ENCODE measurements at places on chromosomes 3 and 15.

DNA sequence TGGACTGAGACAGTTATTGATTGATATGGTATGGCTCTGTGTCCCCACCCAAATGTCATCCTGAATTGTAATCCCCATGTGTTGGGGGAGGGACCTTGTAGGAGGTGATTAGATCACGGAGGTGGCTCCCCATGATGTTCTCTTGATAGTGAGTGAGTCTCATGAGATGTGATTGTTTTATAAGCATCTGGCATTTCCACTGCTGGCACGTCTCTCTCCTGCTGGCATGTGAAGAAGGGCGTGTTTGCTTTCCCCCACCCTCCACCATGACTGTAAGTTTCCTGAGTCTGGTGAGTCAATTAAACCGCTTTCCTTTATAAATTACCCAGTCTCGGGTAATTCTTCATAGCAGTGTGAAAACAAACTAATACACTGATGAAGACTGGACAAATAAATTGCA lies 105.6 kb upstream of the MELTF start:
- DNase-seq: no peak

DNA sequence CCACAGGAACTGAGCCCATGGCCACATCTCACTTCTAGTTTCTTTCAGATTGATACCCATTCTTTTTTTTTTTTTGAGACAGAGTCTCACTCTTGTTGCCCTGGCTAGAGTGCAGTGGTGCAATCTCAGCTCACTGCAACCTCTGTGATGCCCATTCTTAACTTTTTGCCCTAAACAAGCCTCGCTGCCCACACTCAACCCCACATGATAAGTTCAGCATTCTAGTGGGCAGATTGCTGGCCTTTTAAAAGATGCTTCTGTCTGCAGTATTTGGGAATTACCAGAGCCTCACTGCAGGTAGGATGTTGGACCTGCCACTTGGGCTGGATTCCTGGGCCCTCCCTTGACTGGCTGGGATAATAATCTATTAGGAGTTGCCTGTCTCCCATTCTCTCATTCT lies 51.0 kb downstream of the TRANK1 start:
- DNase-seq: no peak

DNA sequence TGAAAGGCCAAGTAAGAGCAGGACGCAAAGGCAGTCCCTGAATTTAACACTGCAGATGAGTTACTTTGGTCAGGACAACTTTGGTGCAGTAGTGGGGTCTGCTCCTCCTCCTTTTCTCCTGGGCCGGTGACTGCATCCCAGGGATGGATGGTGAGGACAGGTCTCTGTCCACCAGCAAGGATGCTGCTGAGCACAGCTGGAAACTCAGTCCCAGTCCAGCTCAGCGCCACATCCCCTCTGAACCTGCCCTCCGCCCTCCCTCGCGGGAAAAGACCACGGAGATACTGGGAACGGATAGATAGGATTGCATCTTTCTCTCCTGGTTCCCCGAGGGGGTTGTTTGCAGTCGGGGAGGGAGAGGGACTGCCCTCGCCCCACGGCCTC lies 13.8 kb downstream of the GRAMD2A start:
- DNase-seq: no peak

DNA sequence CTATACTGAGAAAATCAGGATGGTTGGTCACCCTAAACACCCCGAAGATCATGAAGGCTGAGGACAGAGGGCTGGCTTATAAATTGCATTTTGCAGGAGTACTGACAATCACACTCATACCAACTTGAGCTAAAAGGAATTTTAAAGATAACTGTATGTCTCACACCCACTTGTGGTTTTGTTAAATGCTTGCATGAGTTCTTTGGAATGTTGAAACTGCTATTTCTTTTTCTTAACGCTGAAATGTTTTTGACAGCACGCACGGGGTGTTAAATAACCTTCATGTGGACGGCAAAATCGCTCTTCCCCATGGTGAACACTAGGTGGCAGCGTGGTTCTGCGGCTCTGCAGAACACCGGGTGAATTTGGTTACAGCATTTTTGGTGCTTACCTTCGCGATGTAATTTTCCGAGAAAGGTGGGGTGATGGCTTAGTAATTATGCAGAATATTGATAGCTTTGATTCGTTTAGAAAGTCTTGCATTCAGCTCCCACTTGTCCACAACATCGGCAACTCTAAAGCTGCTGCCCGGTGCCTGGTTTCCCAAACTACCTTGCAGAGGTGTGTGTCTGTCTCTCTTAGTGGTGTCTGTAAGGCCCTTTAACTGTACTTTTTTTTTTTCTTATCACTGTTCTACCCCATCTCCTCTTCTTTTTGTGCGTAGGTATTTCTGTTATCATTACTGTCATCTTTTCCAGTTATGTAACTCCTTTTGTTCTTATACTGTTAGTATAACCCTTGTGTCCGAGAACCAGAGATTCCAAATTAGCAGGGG lies 51.7 kb downstream of the ARNT2 start:
- DNase-seq: peak; percentile 79

DNA sequence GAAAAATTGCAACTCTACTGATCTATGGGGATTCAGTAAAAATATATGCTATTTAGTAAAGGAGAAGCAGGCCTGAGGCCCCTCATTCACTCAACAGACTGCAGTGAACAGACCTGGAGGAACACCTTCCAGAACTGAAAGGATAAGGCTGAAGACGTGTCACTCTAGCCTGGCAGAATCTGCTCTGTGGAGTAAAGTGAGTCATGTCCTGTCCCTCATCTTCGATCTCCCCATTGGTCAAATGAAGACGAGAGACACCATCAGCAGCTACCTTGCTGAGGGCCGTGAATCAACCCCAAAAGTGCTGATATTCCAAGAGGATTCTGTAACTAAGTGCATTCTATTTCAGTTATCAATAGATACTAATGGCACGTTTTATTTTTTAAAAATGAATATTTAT lies 359.7 kb downstream of the FGF12 start:
- DNase-seq: no peak

DNA sequence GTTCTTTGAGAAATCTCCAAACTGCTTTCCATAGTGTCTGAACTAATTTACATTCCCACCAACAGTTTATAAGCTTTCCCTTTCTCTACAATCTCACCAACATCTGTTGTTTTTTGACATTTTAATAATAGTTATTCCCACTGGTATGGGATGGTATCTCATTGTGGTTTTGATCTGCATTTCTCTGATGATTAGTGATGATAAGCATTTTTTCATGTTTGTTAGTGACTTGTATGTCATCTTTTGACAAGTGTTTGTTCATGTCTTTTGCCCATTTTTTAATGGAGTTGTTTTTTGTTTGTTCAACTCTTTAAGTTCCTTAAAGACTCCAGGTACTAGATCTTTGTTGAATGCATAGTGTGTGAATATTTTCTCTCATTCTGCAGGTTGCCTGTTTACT lies 116.6 kb upstream of the TSC22D2 start:
- no peak for DNase-seq

DNA sequence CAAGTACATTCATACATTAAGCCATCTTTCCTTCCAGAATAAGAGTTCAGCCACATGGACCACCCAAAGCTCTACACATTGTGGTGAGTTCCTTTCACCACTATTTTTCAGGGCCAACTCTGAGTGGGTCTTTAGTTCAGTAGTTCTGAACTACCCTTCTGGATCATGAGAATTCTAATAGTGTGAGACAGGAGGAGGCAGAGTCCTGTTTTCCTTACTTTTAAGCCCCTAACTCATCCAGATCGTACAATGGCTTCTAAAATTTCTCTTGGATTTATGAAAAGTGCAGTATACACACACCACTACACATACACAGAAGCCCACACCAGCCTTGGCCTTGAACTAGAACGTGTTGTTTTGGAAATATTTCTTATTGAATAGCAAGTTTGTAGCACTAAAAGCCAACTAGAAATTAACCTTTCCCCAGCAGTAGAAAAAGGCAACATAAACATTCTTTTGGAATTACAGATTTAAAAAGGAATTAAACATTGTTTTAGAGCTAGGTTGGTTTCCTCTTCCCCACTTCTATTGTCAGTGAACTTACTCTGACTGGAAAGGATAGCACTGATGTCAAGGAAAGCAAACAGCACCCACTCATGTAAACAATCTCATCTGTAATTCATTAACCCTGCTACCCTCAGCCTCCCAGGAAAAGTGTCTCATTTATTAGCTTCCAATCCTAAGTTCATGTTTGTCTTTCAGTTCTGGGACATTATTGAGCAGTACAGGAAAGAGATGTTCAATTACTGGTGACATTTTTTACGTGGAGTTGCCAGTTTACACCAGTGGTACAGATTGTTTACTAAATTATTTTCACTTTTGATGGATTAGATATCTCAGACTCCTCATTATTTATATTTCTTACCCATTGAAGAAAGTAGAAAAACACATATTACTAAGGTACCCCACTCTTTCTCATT lies 95.7 kb upstream of the AGTR1 start:
- DNase-seq: no peak

DNA sequence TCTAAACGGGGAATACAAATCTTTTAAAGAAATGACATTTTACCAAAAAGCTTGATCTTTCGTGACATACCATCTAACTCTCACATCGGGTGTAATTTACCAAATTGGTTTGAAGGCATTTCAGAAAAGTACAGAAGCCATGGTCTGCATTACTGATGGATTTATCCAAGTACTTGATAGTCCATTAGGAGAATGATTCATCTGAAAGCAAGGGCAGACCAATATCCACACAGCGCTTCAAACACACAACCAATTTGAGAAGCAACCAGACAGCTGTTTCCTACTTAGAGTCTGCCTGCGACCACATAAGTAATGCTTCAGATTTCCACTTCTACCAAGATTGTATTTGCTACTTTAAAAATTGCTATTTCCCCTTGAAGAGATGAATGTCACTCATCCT lies 697.6 kb upstream of the ALCAM start:
- no peak for DNase-seq

DNA sequence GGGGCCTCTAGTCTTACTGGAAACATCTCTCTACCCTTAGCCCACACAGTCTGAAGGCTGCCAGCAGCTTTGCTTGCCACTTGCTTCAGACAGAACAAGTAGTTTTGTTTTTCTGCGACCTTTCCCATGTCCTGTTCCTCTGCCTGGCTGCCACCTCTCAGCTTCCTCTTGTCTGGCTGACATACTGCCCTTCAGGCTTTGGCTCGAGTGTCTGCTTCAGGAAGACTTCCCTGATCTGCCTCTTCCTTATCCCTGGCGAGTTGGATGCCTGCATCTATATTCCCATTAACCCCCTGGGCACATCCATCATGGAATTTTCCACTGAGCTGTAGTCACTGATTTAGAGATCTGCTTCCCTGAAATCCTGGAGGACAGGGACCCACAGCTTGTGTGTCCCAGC lies 25.1 kb upstream of the CPNE9 start:
- DNase-seq: no peak

DNA sequence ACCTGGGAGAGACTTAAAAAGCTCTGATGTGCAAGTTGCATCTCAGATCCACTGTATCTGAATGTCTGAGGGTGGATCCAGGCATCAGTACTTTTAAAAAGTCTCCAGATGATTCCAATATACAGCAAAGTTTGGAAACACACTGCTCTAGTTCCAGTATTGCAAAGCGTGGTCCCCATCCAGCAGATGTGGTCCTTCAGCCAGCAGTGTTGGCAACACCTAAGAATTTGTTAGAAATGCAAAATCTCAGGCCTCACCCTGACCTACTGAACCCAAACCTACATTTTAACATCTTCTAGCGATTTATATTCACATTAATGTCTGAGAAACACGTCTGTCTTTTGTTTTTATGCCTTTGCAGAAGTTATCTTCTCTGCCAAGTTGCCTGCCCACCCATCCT lies 32.2 kb upstream of the SGO1 start:
- DNase-seq: no peak

GRCh38 chr3:18258492-18258891 lies 166.6 kb downstream of the SATB1 start:
- DNase-seq: no peak

DNA sequence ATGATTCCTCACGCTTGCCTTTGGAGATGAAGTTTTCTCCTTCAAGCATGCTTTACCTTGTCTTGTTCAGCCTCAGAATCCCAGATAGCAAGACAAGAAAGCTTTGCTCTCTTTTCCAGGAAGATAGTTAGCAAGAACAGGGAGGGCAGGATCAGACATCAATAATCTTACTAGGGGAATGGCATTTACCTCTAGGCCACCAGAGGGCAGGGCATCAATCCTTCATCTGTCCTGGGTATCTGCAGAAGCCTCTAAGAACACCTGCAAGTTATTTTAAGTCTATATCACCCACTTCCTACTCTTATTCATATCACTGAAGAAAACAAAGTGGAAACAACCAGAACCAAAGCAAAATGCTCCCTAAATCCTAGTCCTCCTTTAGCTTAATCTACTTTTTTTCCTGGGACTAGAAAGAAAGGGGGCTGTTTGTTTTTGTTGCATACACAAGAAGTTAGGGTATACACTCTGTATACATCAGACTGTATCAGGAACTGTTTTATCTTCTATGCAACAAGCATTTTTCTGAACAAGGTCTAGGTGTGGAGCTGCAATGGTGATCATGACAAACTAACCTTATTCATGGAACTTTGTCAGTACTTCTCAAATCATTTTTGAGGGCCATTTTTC lies 862.5 kb downstream of the CADM2 start:
- DNase-seq: peak; percentile 49

DNA sequence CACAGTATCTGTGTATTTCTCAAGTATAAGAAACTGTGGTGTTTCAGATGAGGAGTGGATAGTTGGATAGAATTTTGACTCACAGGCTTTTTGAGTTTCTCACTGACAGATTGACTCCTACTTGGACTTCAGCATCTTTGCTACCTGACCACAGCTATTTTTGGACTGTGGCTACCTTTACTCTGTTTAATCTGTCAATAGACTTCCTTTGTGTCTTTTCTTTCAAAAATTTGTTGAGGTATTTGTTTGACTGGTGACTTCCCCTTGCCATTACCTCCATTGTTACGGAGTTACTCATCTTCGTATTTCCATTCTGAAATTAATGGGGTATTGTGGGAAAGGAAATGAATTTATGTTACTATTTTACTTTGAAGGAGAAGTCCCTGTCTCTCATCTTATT lies 123.8 kb downstream of the AGBL1 start:
- no peak for DNase-seq

GRCh38 chr15:81174125-81174791 lies 22.4 kb upstream of the IL16 start:
- DNase-seq: no peak

- no peak for DNase-seq
Measured at GRCh38 chr3:15438983-15439382, 11.6 kb downstream of the EAF1 start.

GRCh38 chr15:44308889-44309288 lies 20.4 kb downstream of the GOLM2 start:
- DNase-seq: no peak

- DNase-seq: peak; percentile 68
Measured at GRCh38 chr15:98873441-98874218, 134.0 kb downstream of the PGPEP1L start.

GRCh38 chr3:141379250-141379966 lies 11.1 kb downstream of the ZBTB38 start:
- DNase-seq: no peak

- no peak for DNase-seq
Measured at GRCh38 chr15:58588096-58588495, 156.3 kb downstream of the LIPC start.

GRCh38 chr3:164781755-164782154 lies 296.5 kb downstream of the SI start:
- no peak for DNase-seq

- no peak for DNase-seq
Measured at GRCh38 chr3:74591946-74592345, 22.5 kb downstream of the CNTN3 start.
